NCI-H2171 treated with DMSO at 0.1 percent for 48 hours (cell line): ENCODE measurements at places on chromosomes 6 and 20.

GRCh38 chr6:163329991-163330390 is 84.5 kb upstream of the QKI start:
- no peak for DNase-seq

DNA sequence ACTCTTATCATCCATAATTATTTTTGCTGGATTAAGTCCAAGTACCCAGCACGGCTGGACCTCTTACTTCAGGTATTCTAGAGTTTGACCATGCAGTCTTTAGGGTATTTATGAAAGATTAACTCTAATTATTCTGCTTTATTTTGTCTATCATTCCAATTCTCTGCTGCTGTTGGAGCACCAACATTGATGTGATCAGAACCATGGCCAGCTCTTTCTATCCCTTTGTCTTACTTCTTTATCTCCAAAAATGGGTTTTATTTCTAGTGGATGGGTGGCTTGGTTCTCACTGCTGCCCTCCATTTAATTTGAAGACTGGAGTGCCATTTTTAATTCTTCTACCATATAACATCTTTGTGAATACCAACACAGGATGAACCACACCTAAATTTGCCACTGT is 704.3 kb downstream of the FRK start:
- DNase-seq = no peak

DNA sequence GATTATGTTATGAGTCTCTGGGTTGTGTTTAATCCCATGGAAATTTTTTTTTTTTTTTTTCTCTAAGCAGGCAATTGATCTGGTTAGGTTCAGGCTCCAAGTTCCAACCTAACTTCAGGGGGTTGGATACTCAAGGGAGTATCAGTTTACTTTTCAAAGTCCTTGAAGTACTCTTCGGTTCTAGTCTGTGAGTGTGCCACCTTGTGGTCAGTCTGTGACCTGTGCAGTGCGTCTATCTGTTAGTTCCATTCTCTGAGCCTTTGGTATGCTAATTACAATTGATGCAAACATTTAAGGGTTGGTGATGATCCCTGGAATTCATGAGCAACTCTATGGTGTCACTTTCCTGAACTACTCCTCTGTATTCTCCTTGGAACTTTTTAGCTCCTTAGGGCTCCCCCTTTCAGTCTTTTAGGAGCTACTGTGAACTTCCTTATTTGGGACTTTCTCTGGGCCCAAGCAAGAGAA is 342.0 kb downstream of the SOX4 start:
- peak; percentile 61 for DNase-seq

- peak; percentile 61 for DNase-seq
Observed at GRCh38 chr6:11149551-11149950, 38.0 kb upstream of the ERVFRD-1 start.

GRCh38 chr6:29974901-29975560 is 32.7 kb downstream of the HLA-A start:
- no peak for DNase-seq

GRCh38 chr6:108252055-108252454 is 8.8 kb downstream of the SNX3 start:
- no peak for DNase-seq

DNA sequence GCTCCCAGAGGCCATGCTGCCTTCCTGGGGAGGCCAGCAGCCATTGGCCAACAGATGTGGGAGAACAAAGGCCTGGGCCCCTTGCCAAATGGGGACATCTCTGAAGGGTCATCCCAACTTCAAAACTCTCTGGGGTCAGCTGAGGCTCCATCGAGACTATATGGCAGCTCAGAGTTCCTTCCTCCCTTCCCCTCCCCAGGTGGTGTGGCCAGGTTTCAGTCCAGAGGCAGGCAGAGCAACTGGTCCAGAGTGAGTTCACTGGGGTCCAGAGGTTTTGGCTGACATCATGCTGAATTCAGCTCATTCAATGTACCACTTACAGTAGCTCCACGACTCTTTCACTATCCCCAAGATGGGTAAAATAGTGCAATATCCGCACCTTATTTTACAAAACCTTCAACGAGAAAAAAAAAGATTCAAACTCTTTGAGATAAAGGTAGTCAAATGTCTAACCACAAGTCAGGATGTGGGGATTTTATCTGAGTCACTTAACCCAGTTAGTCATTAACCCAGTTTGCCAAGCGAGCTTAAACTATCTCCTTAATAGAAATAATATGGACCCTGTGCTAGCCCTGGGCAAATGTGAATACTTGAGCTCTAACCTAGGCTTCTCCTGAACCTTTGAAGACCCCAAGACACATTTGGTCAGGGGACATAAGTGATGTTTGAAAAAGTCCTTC is 108.4 kb upstream of the PLEKHG1 start:
- DNase-seq = no peak

GRCh38 chr20:38260025-38260377 is 534 bp downstream of the KIAA1755 start:
- no peak for DNase-seq

DNA sequence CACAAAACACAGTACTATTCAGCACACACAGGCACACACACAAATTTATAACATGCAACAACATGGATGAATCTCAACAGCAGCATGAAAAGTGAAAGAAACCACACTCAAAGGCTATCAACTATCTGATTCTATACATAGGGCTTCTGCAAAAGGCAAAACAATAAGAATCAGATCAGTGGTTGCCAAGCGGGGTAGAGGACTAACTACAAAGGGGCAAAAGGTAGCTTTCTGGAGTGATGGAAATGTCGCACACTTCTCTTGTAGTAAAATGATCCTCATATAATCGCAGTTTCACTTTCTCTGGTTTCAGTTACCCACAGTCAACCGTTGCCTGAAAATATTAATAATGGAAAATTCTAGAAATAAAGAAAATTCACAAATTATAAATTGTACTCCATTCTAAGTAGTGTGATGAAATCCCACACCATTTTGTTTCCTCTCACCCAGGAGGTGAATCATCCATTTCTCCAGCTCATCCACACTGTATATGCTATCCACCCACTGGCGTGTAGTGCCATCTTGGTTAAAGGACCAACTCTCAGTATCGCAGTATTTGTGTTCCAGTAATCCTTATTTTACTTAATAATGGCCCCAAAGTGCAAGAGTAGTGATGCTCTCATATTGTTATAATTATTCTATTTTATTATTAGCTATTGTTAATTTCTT is 12.8 kb upstream of the PLN start:
- no peak for DNase-seq

DNA sequence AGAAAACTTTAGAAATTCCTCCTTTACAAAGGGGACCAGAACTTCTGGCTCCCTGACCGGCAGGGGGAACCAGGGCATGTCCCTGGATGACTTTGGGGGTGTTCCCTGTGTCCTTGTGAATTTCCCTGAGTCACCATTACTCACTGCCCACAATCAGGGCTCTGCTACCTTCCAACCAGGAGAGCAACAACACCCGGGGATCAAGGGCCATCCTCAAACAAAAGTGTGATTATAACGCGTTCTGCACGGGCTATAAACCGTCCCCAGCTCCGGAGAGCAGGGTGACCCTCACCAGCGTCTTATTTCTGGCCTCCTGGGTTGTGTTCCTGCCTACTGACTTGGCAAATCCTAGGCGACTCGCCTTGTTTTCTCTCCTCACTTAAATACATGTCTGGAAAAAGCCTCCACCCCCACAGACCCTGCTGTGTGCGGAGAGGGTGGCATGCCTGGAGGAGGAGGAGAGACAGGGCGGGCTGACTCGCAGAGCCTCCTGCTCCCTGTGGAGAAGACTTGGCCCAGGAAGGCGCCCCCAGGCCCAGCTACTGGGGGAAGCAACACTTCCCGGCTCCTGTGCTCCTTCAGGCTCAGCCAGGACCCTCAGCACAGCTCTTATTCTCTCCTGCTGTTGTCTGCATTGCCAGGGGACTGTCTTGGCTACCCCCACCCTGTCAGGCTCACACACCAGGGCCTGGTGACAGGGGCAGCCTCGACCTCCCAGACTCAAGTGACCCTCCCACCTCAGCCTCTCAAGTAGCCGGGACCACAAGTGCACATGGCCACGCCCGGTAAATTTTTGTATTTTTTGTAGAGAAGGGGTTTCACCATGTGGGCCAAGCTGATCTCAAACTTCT is 54.1 kb downstream of the FGD2 start:
- DNase-seq = no peak

DNA sequence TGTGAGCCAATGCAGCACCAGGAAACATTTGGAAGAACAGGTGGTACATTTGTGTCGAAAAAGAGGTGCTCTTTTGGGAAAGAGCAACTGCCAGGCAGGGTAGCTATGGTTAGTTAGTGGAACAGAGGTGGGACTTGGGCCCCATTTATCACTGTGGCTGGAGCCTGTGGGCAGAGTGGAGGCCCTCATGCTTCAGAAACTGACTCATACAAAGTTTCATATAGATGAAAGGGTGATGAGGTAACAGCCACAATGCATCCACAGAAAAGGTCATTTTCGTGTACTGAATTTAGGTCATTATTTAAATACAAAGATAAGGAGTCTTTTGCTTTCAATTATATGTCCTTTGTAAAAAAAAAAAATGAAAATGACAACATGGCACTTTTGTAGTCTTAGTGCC is 76.4 kb upstream of the HS3ST5 start:
- DNase-seq = peak; percentile 82

DNA sequence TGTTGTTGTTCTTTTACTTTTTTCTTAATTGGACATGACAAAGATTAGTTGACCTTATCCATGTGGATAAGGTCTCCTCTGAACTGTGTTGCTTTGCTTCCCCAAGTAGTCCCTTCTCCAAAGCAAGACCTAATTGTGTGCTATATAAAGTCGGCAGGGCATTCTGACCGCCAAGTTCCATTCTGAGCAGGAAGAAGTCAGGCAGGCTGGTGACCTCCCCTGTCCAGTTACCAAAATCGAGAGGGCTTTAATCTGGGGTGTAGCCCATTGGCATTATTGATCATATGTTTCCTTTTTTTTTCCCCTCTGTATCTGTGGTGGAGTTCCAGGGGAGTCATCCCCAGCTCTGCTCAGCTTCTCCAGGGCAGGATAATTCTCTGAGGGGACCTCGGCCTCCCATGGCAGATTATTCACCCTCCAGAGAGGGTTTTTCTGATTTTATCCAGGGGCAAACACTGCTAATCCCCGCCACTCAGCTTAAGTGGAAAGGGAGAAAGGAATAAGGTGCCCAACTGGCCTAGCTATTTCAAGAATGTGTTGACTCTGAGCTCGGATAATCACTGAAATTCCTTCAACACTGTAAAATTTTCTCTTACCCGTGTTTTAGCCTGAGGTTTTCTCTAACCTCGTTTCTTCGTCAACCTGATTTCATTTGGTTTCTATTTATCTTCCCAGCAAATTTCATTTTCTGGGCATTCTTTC is 71.8 kb upstream of the L3MBTL3 start:
- no peak for DNase-seq

GRCh38 chr20:44571362-44571988 is 10.9 kb upstream of the PKIG start:
- DNase-seq = no peak
